ENCODE measurements at places on chromosomes 1 and 21. TPM values are rescaled to one million over a fixed set of nuclear protein-coding genes. Genes with fewer than 3 reads are reported as not detected.

- peak; percentile 38 for DNase-seq
- H3K36me3 ChIP-seq = peaks cover 22% of the 10 kb centered on the region
- H3K4me1 ChIP-seq = peaks cover 33% of the 10 kb centered on the region
These were observed 33.1 kb downstream of the THRAP3 start for GRCh38 chr1:36257375-36257767.

GRCh38 chr1:184276416-184276815 is 110.4 kb upstream of the C1orf21 start:
- H3K36me3 ChIP-seq = no peaks in the 10 kb centered on the region
- DNase-seq = no peak
- peaks cover 5% of the 10 kb centered on the region for H3K27me3 ChIP-seq

DNA sequence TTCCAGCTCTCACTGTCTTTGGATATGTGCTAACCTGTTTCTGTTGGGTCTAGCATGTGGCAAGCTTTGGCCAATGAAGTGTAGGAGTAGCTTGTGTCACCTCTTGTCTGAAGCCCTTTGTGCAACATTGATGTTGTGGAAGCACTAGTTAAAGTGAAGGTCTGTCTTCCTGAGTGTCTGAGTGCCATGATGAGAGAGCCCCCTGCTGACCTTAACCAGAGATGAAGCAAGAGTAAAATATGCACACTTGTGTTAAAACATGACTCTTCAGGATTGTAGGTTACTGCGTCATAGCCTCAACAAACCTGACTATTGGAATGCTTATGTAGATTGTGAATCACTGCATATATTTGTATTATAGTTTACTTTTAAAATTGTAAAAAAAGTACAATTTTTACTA is 103.7 kb downstream of the NCAM2 start:
- H3K36me3 ChIP-seq = no peaks in the 10 kb centered on the region
- no peaks in the 10 kb centered on the region for H3K27me3 ChIP-seq
- H3K4me1 ChIP-seq = no peaks in the 10 kb centered on the region

The KRTAP15-1 gene
- total RNA-seq = not detected

The DMAP1 gene
- total RNA-seq = 31.1 TPM

The SOX13 gene
- total RNA-seq = 5.8 TPM

Data from activated CD4-positive, alpha-beta memory T cell treated with anti-CD3 and anti-CD28 coated beads for 36 hours (primary cell).